ENCODE measurements at places on chromosomes 5 and 9.

DNA sequence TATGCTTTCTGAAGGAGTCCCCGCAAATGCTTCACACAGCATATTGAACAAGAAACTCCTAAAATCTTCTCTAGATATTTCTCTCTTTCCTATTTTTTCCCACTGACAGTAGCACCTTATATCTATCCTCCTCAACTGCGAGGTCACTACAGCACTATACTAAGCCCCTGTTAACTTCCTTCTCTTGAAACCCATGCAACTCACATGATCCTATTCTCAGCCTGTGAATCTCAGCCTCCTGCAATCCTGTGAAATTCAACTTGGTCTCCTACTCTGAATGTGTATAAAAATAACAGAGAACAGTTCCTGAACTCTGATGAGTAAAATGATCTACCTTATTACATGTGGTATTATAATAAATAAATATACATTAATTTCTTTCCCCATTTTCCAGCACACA, 6.1 kb upstream of the PLGRKT start:
- no peak for DNase-seq

DNA sequence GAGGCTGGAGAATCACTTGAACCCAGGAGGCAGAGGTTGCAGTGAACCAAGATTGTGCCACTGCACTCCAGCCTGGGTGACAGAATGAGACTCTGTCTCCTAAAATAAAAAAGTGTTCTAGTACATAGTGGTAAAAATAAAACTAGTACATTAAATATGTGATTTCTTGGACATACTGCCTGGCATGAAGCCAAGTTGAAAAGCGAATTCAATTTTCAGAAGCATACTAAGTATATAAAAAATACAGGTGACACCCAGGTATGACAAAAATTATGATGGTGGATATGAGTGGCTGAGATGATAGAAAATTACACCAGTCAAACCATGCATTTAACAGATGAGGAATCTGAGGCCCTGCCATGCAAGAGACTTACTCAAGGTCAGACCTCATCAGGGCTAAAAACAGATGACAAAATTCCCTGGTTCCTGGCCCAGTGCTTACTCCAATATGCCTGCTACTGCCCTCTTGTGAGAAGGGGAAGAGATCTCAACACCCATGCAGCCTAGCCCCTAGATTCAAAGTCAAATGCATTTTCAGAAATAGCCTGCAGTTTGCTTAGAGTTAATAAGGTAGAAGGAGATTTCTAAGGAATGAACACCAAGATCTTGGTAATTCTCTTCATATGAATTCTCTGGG, 46.6 kb upstream of the GNPDA1 start:
- no peak for DNase-seq

DNA sequence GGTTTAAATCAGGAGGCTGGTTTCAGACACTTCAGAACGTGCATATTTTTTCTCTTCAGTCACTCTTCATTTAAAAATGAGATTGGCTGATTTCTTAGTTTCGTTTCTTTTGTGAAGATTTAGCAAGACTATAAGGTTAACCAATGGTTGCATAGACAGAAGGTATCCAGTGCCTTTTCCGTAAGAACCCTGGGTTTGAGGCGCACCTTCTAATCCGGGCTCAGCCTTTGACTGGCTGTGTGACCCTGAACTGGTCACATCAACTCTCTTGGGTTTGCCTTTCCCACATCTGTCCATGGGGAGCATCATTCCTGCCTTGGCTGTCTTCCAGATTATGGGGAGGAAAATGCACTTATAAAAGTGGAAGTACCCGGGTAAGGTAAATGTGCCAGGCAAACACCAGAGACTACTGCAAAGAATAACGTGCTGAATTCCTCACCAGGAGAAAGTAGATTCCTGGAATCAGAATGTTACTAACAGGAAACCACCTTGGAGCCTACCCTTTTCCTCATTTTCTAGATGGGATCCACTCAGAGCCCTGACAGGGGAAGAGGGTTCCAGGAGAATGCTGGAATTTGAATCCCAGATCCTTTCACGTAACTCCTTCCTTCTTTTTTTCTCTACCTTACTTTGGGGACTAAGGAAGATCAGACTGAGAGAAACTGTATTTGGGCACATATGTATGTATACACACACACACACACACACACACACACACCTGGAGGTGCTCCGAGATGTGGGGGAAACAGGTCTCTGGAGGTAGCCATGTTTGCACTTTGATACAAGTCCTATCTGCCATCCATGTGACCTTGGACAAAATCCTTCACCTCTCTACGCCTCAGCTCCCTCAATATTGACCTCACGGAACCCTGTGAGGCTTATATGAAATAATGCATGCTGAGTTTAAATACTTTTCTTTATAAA, 6.8 kb downstream of the HAND1 start:
- DNase-seq: no peak

- no peak for DNase-seq
Measured at GRCh38 chr9:17825265-17825659, 246.4 kb downstream of the SH3GL2 start.

DNA sequence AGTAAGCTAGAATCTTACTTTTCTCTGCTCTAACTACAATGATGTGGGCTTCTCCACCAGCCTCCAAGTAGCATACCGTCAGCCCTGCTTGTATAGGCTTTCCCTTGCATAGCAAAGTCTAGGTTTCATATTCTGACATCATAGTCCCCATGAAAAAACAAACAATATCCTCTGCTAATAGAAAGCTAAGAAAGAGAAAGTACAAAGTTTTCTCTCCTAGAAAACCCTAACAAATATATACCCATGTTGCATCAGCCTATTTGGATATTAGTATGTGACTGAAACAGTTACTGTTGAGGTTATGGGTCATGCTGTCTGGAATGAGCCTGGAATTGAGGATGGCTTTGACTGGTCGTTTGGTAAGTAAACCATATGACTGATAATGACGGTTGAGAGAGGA, 1696.0 kb downstream of the MAT2B start:
- no peak for DNase-seq

- DNase-seq: no peak
Measured at GRCh38 chr5:7397937-7398336, 2.0 kb downstream of the ADCY2 start.

DNA sequence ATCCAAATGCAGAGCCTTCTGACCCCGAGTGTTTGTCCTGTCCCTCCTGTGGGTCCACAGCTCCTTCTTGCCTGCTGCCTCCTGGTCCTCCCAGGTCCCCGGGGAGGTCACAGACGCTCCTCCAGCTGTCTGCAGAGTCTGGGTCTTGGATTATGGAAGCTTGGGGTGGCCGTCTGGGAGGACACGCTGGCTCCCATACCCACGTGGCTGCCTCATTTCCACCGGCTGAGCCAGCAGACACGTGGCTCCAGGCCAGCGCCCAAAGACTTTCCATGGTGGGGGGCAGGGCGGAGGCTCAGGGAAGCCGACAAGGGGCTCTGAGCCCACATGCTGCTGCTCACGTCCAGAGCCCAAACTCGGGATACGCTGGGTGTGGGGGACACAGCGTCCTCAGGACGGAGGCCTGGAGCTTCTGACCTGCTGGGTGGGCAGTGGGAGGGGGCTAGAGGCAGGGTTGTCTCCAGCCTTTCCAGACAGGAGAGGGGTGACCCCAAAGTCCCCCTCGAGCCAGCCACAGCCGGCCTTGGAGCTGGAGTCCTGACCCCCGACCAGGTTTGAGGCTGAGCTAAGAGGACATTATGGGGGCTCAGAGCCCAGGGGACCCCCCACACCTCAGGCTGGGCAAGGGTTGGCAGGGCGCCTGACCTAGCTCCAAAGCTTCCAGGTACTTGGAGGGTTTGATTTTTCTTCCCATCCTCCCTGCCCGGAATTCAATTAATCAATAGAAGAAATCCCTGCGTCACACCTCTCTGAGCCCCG, 24.2 kb upstream of the RNU6ATAC start:
- DNase-seq: no peak

- no peak for DNase-seq
Measured at GRCh38 chr5:172679628-172680212, 38.7 kb downstream of the NEURL1B start.

- DNase-seq: no peak
Measured at GRCh38 chr5:59728356-59728755, 165.2 kb downstream of the PDE4D start.

- no peak for DNase-seq
Measured at GRCh38 chr5:164326219-164326618, 820.8 kb downstream of the MAT2B start.

DNA sequence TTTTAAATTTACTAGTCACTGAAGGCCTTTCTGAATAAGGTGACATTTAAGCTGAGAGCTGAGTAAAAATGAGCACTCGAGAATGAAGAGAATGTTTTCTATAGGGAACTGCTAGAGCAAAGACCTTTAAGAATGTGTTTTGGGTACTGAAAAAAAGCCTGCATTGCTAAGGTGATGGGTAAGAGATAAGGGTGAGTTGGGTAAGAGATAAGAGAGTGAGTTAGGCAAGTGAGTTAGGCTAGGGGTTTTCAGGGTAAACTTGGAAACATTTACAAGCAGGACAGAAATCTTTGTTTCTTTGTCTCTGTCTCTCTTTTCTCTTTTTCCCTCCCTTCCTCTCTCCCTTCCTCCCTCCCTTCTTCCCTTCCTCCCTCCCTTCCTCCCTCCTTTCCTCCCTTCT, 5.6 kb downstream of the RAD23B start:
- no peak for DNase-seq

DNA sequence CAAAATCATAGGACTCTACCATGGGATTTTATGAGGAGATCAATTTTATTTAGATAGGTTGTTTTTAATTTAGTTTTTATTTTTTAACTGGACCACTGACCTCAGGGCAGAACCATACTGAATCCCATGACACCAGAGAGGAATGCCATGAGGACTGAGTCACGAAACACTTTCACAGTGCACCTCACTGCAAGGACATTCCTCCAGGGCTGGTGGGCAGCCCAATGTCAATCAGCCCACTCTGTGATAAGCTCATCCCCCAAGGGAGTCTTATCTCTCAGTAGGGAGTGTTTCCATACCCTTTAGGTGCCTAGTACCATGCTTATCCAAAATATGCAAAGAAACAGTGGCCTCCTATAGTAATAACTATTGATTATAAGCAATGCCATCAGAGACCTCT, 224.5 kb upstream of the CDH6 start:
- DNase-seq: no peak
